ENCODE measurements at places on chromosomes 6 and 20.

GRCh38 chr20:1893721-1894470 is 1.3 kb upstream of the SIRPA start:
- peak; percentile 66 for DNase-seq

DNA sequence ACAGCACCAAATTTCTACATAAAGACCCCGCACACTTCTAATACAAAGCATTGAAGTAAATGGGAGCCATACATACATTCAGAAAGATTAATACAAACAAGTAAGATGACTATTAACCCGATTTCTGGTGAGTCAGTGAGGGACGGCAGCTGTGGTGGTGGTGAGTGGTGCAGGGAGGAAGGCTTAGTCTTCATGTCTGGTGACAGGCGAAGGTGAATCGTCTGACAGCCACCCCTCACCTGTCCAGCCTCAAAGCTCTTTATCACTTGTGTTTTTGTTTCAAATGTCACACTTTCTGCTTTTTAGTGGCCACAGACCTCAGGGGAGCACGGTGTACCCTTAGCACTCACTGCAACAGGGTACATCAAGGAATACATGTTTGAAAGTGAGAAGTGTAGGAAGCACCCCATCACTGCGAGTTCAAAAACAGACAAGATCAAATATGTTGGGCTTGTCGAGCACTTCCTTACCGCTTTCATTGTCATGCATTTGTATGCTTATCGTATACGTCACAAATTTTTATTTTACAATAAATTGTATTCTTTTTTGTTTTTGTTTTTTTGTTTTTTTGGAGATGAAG is 63.5 kb downstream of the IRF4 start:
- DNase-seq, result no peak

DNA sequence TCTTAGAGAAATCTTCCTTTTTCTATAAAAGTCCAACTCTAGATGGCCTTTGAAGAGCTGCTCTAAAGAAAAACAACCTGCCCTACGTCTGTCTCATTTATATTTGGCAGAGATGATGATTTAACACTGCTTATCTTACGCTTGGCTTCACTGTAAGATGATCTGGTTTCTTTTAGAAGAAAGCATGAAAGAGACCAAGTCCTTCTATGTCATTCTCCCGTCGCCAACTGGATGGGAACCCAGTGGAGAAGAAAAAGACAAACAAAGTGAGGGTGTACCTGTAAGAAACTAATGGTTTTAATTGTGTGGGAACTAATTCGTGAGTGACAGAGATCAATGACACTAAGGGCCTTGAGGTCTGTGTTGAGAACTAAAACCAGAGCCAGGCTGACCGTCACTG is 92.8 kb downstream of the MBOAT1 start:
- DNase-seq, result no peak

DNA sequence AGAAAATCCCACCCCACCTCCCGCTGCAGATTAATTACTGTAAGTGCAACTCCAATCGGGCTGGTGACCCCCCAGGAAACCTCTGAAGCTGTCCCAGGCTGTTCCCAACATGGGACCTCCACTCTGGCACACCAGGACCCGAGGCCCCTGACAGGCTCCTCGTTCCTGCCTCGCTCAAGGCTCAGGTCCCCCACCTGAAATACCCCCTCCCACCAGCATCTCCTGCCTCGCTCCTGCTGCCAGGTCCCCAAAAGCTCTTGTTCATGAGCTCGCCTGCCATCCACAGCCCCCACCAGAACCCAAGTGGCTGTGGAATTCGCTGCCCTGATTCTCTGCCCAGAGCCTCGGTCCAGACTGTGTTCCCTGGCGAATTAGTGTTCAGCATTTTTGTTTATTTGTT is 26.1 kb downstream of the NPEPL1 start:
- no peak for DNase-seq

- no peak for DNase-seq
Observed at GRCh38 chr20:20195021-20195705, 142.8 kb downstream of the CFAP61 start.

- DNase-seq, result no peak
Observed at GRCh38 chr6:147194652-147195411, 9.4 kb upstream of the STXBP5 start.

All from MV-4-11 (cell line).